SJCRH30 (cell line): ENCODE measurements at places on chromosomes 16 and 17.

GRCh38 chr17:17494870-17495535, 1.2 kb downstream of the RASD1 start:
- DNase-seq: no peak

DNA sequence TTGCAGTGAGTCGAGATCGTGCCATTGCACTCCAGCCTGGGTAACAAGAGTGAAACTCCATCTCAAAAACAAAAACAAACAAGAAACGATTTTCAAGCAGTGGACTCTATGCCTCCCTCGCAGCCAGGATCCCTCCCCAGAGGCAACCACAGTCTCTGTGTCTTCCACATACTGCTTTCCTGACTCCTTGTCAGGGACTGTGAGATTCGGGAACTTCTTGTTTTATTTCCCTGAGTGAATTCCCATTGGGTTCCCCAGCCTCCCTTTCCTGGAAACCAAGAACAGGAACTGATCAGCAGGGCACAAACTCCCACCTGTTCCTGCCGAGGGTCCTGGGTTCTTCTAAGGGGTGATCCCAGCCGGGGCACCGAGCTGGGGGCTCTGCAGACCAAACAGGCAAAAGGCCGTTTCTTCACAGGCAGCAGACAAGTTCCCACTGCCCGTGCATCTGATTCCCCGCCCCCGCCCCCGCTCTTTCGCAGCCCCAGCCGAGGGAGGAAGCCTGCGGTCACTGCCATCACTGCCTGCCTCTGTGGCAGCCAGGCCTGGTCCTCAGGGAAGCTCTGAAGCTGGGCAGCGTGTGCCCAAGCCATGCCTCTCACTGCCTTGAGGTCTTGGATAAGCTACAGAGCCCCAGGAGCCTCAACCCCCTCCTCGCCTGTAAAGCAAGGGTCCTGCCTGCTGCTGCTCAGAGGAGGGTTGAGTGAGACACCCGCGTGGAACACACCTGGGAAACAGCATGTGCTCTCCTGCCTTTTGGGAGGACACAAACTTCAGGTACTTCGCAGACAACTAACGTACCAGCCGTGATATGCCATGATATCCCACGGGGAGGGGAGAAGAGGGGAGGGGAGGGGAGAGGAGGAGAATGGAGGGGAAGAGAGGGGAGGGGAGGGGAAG, 5.5 kb upstream of the PIEZO1 start:
- peak; percentile 44 for DNase-seq

DNA sequence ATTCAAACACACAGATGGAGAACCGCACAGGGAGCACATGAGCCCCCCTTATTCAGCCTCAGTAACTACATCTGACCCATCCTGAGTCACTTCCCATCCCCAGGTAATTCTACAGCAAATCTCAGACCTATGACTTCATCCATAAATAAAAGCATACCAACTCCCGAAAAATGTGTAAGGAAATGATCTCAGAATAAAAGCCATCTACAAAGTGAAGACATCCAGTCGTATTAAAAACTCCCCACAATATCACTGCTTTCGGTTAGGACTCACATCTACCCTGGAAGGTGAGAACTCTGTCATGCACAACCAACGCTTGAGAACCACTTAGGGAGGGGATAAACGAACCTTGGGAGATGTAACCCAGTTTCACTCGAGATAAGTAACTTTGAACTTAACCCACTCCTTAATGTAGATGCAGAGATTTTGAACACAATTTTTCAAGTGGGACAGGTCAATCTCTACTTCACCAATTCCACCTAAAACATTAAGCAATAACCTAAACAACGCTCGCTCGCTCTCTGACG, 1.3 kb downstream of the USP36 start:
- DNase-seq: no peak

- no peak for DNase-seq
Measured at GRCh38 chr16:89363621-89364393, 126.6 kb downstream of the ANKRD11 start.

- DNase-seq: no peak
Measured at GRCh38 chr16:81492311-81492761, 47.7 kb downstream of the CMIP start.

GRCh38 chr17:63624531-63624880, 2.3 kb downstream of the MAP3K3 start:
- DNase-seq: no peak

DNA sequence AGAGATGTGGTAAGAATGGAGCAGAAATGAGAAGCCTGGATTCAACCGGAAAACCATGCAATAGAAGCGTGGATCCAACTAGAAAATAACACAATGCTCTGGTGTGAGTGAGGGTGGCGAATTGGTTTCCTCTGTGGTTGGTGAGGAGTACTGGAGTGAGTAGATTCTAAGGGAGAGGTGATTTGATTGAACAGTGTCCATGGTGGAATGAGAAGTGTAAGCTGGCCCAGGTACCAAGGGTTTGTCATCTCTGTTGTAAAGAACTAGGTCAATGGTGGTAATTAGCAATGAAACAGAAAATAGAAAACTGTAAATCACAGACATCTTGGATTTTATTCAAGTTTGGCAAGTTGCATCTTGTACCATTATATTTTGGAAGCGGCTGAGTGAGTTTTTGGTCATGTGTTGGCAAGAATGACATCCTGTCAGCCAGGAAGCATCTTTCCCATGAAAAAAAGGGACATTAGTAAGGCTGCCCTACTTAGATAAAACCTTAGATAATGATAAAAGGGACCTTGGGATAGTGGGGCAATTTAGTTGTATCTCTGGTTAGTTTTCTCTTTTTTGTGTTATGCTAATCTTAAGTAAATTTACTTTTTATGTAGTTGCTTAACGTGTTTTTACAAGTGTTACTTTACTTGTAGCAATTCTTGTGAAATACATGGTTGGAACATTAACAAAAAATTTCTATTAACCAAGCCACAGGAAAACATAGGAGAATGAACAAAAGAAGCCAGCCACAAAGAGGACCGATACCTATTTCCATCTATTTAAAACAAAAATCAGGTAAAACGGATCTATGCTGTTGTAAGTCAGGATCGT, 20.9 kb downstream of the HSD17B2 start:
- DNase-seq: no peak

DNA sequence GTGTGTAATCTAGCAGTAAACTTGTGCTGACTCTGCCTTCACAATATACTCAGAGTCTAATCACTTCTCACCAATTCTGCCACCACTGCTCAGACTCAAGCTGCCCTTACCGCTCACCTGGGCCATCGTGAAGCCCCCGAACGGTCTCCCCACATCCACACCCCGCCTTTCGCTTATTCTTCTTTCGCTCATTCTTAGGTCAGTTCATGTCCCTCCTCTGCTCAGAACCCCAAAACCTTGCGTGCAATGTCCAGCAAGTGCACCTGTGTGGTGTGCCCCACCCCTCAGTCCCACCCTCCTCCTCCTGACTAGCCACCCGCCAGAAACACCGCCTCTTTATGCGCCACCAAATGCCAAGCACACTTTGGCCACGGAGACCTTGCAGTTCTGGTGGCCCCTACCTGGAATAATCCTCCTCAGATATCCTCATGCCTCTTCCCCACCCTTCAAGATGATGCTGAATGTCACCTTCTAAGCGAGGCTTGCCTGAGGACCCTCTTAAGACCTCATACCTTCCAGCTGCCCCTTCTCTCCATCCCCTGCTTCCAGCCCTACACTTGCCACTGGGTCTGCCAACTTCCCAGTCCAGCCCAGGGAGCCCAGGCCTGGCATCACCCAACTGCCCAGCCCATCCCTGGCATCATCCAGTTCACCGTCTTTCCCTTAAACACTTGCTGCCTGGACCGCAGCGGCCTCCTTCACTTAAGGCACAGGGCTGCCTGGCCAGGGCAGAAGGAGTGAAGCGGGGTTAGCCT, 34.3 kb upstream of the RBFOX3 start:
- DNase-seq: no peak

DNA sequence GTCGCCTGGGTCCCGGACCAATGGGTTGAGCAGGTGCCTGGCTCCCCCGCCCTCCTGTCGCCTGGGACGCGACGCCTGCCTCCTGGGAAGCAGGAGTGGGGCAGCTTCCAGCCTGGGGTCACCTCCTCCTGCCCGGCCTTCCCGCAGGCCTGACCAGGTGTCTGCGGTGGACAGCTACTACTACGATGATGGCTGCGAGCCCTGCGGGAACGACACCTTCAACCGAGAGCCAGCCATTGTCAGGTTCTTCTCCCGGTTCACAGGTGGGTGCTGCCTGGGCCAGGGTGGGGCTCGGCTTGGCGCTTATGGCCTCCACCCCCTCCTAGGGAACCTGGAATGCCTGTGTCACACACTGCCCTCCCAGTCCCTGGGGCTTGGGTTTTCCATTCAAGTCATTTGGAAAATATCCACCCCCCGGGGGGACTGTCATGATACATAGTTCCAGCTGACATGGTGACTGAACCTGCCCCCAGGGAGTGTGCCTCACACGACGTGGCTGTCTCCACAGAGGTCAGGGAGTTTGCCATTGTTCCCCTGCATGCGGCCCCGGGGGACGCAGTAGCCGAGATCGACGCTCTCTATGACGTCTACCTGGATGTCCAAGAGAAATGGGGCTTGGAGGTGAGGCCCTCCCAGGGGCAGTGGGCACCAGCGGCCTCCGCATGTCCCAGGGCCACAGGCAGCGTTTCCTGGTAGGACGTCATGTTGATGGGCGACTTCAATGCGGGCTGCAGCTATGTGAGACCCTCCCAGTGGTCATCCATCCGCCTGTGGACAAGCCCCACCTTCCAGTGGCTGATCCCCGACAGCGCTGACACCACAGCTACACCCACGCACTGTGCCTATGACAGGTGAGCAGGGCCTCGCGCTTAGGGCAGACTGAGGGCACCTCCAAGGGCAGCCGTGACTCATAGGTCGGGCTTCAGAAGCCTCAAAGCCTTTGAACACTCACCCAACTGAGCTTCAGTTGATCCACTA, 2.3 kb downstream of the DNASE1 start:
- no peak for DNase-seq

GRCh38 chr17:75319904-75320691, 30.9 kb upstream of the SLC25A19 start:
- DNase-seq: no peak

DNA sequence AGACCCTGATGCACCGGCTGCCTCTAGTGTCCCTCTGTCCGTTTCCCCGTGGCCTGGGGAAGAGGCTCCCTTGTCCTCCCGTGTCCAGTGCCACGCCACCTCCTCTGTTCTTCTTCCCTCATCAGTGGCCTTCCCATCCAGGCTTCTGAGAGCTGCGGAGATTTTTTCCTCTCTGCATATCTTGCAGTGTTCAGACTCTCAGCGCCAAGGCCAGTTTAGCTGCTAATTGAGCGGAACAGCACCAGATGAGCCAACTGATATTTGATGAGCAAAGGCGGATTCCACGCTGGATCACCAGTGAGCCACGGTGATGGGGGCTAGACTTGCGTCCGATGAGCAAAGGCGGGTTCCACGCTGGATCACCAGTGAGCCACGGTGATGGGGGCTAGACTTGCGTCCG, 257.6 kb downstream of the FOXL1 start:
- DNase-seq: no peak

GRCh38 chr16:68450741-68451255, 2.5 kb upstream of the SMPD3 start:
- DNase-seq: no peak

- DNase-seq: peak; percentile 2
Measured at GRCh38 chr16:73878611-73879010, 418.0 kb upstream of the PSMD7 start.

- no peak for DNase-seq
Measured at GRCh38 chr16:71840052-71840451, 5.7 kb upstream of the ATXN1L start.

DNA sequence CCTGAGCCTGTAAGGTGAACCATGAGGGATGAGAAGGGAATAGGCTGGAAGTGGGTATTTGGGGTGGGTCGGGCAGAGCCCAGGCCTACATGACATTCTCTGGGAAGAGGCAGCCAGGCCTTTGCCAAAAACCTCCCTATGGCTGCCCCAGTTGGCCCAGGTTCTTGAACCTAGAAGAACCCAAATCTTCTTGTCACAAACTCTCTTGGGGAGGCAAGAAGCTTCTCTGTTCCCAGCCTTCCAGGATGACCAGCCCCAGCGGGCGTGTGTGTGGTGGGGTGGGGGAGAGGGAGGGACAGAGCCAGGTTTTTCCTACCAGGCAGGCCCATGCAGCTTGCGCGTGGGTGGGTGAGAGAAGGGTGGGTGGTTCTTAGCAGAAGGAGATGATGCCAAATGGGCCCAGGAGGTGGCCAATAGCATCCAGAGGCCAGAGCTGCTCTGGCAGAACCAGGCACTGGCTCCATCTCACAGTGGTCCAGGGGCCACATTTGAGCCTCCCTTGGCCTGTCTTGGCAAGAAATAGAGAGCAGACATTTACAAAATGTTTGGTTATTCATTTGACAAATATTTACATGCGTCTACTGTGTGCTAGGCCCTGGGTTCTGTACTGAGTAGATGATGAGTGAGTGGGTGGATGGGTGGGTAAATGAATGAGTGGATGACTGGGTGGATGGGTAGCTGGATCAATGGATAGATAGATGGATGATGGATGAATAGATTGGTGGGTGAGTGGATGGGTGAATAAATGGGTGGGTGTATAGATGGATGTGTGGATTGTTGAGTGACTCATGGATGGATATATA, 44.3 kb upstream of the PLCG2 start:
- DNase-seq: no peak

DNA sequence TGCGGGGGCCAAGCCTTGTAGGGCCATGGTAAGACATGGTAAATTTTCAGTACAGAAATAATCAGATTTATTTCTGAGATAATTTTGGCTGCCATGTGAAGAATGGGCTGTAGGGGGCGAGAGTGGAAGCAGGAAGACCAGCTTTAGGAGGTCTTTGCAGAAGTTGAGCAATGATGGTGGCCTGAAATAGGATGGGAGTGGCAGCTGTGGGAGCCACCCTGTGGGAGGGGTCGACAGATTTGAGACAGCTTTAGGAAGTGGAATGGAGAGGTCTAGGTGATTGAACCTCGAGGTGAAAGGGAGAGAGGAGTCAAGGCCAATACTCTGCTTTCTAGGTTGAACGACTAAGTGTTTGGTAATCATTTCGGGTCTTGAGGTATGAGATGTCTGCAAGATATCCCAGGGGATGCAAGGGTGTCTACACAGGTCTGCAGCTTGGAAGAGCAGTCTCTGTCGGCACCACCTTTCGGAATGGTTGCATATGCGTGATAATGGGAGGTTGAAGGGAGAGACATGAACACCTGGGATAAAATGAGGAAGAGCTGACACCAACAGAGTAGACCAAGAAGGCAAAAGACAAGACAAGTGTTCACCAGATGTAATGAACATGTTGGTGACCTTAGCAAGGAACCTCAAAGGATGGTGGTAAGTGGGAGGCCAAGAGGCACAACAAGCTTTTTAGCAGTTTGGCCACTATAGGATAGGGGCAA, 4.2 kb upstream of the ATXN7L3 start:
- peak; percentile 80 for DNase-seq

DNA sequence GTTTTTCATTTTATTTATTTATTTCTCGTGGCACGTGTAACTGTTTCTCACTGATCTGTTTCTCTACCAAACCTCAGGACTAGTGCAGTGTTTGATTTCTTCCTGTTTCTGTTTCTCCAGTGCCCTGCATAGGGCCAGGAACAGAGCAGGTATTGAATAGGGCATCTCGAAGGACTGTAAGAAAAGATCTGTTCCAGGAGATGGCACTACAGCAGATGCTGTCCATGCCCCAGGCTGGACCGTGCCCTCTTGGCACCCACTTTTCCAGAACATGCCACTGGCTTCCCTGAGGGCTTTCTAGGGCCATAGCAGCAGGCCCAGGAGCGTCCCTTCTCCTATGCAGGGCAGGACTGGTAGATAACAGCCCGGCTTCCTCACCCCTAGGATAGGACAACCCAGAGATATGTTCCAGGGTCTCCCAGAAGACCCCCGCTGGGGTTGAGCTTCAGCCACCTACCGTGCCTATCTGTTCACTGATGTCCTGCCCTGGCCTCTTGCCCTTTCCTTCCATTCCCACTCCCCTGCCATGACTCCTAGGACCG, 4.4 kb downstream of the SNX20 start:
- no peak for DNase-seq
